ENCODE measurements at places on chromosomes 1 and 21.

DNA sequence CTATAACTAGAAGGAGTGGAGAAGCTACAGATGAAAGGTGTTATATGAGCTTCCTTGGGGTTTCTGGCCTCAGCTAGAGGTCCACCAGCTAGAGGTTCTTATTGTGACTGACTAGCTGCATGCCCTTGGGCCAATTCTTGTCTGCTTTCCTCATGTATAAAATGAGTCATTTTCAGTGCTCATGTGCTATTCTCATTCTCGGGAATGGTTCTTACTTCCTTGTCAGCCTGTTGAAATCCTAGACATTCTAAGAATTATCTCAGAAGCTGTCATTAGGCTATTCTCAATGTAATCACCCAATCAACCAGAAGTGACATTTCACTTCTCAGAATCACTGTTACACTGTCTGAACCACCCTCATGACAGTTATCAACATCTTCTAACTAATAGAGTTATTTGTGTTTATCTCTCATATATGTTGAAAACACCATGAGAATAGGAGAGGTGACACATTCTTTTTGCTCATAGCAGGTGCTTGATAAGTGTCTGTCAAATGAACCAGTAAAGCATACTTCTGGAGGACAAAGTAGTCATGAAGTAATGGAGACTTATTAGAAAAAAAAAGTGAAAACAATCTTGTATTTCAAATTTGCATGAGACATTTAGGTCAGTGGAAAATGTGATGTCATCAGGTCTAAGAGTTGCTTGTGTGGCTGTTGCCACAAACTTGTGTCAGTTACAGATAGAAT lies 122.8 kb upstream of the IVNS1ABP start:
- no peak for DNase-seq

GRCh38 chr21:36917471-36918158 lies 48.9 kb downstream of the HLCS start:
- no peak for DNase-seq

GRCh38 chr21:45465611-45466329 lies 60.8 kb downstream of the COL18A1 start:
- DNase-seq = no peak

DNA sequence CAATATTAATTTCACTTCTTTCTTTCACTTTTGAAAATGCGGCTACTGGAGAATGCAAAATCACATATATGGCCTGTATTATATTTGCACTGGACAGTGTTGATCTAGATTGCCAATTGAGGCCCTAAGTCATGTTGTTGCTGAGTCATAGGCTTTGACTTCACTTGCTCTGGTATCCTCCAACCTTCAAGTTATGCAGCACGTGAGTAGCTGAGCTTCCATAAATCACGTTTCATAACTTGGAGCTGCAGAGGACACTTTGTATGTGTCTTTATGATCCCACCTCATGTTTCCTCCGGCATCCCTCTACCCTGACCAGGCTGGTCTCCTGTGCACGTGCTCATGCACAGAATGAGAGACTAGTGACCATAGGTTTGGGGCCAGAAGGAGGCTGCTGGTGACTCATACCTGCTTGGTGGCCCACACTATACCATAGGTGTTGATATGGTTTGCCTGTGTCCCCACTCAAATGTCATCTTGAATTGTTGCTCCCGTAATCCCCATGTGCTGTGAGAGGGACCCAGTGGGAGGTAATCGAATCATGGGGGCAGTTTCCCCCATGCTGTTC lies 103.0 kb upstream of the TSPAN2 start:
- DNase-seq = no peak

DNA sequence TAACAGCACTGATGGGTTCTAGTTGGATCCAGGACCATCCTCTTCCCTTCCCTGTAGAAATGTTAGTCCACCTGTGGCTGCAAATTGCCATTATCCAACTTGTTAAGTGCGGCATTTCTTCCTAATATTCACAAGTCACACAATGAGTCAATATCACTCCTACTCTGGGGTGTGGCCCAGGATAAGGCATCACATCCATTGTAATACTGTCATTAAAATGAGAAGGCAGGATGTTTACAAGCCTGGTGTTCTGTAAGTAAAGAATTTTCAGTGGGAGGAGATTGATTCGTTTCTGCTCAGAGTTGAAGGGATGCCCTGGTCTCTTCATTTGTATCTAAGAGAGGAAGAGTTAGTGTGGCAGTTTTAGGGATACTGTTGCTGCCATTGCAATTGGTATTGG lies 18.1 kb upstream of the ARHGAP29 start:
- DNase-seq = no peak

GRCh38 chr1:84899969-84900368 lies 7.0 kb upstream of the LPAR3 start:
- no peak for DNase-seq

GRCh38 chr1:236978740-236979139 lies 25.5 kb downstream of the MT1HL1 start:
- DNase-seq = peak; percentile 33

DNA sequence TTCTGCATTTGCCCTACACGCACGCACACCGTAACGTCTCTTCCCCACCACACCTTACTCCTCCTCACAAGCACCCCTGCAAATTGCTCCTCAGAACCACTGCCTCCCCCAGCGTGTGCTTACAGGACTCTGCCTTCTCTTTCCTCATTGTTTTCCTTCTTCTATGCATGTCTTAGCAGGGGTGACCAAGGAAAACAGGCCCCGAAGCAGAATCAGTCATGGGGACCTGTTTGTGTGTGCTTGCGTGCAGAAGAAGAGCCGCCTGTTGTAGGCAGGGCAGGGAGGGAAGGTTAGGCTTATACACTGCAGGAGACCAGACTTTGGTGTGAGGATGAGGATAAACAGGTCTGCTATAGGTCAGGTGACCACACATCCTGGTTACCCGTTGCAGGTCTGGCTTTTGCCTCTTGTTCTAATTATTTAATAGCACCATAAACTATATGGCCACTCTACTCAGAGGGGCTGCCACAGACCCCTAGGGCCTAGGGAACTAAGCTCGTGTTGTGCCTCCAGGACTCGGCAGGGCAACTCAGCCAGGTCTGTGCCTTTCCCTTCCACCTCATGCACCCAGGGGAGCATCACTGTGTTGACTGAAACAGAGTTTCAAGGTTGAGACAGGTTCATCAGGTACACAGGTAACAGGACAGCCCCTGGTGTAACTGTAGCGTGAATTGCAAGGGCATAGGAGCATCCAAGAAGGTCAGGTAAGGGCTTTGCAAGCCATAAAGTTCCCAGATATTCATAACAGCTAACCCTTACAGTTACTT lies 60.8 kb upstream of the EPS8L3 start:
- no peak for DNase-seq

DNA sequence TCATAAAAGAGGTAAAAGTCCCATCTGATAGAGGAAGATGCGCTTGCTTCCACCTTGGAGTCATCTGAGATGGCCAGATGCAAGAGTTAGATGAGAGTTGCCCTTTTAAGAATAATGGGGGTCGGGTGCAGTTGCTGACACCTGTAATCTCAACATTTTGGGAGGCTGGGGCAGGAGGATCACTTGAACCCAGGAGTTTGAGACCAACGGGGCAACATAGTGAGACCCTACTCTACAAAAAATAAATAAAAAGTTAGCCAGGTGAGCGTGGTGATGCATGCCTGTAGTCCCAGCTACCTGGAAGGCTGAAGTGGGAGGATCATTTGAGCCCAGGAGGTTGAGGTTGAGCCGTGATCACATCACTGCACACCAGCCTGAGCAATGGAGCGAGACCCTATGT lies 13.5 kb upstream of the TEDDM1 start:
- DNase-seq = no peak

- DNase-seq = no peak
These were observed 11.8 kb upstream of the TMEM201 start for GRCh38 chr1:9576903-9577302.

DNA sequence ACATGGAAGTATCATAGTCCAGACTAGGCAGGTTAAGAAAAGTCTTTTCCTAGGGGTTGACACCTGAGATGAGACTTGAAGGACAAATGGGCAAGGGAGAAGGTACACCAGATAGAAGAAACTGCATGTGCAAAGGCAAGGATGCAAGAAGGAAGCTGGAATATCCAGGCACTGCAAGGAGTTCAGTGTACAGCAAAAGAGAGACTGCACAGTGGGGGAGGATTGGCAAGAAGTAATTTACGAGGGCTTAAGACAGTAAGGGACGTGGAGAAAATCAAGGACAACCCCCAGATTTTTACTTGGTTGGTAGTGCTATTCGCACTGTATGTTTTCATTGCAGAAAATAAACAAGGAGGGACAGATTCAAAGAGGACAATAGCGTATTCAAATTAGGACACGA lies 58.5 kb downstream of the DNM3 start:
- DNase-seq = no peak

DNA sequence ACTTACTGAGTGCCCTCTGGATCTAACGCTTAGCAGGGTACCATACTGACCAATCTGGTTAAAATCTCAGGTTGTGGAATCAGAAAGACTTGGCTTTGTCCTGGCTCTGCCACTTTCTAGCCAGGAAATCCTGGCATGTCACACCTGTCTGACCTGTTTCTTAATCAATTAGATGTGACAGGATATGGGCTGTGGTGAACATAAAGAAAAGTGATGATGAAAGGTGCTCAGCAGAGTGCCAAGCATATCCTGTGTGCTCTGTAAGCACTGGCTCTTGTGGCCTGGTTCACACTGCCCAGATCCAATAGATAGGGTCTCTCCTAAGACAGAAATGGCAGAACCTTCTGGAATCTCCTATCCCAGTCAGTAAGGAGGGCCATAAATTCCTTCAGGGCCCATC lies 53.9 kb downstream of the PHC2 start:
- DNase-seq = no peak

DNA sequence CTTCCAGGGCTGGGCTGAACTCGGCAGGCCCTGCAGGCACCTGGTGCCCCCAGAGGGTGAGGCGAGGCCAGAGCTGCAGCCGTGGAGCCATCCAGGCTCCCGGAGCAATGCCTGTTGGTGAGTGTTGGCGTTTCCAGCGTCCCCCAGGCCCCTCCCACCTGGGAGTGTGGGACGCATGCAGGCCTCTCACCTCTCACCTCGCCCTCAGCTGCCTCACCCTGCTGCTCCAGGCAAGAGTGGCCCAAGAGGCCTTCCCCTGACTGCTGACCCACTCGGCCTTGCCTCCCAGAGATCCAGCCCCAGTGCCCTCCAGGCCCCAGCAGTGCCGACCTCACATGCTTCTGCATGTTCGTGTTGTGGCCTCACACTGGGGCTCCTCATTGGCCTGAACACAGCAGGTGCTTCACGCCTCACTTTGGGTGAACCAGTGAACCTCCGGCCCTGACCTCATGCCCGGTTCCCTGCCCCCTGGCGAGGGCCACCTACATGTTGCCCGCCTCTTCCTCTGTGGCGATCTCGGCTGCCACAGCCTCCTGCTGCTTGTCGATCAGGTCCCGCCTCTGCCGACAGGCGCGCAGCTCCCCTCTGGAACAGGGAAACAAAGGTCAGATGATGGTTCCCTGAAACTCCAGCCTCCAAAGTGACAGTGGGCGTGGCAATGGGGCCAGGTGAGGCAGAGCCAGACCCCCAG lies 17.0 kb downstream of the CFAP74 start:
- DNase-seq = no peak

- DNase-seq = no peak
These were observed 12.0 kb upstream of the RHOU start for GRCh38 chr1:228723287-228723686.

DNA sequence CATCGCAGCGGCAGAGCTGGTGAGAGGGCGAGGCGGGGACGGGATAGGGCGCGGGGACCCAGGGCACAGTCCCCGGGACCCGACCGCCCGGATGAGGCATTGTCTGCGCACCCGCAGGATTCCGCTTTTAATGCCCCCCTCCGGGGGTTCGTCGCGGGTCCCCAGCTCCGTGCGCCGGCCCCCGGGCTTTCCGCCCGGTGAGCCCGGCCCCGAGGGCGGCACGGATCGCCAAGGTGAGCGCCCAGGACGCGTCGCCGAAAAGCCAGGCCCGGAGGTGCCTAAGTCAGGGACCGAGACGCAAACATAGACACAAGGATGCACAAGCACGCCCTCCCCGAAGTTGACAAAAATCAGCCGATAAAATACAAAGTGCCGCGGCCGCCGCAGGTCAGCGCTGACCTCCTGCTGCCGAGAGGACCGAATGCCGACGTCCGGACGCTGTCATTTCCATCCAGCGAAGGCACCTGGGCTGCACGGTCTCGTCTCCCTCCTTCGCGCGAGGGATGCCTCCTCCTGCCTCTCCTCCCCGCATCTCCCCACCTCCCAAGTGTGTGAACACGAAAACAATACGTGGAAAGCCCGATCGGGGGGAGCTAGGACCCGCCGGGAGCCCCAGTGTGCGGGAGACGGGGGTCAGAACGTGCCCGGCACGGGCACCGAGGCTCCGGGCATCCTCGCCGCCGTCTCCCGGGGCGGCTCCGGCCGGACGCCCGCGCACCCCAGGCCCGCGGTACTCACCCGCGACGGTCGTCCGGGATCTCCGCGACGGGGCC lies 101.1 kb upstream of the SOD1 start:
- DNase-seq = peak; percentile 68

DNA sequence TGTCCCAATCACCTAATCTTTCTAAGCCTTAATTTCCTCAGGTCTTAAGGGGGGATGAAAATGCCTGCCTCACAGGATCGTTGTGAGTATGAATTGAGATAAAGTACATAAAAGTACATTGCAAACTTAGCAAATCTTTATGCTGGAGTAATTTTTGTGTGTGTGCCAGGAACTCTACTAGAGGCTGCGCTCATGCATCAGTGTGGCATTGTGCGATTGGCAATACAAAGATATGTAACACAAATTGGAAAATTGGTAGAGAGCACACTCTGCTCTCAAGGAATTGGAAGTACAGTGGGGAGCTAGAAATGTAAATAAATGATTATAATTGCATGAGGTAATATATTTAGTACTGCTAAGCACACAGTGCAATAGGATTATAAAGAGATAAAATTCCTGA lies 398.3 kb downstream of the DUSP10 start:
- no peak for DNase-seq

DNA sequence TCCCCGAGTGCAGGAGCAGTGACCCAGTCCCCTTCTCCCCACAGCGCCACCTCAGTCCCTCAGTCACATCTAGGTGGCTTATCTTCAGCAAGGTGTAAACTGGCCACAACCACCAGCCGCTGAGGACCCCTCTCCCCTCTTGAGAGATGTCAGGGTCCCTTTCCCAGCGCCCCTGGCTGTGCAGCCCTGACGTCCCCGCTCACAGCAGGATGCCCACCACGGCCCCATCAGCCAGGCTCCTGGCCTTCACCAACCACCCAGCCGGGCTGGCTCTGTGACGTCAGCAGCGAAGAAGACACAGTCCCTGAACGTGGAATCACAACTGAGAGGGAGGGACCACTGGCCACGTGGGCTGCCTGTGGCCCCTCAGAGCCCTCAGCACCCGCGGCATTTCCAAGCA lies 249.4 kb downstream of the NPHP4 start:
- no peak for DNase-seq

- no peak for DNase-seq
These were observed 77.3 kb upstream of the BCAR3 start for GRCh38 chr1:93758842-93759515.

DNA sequence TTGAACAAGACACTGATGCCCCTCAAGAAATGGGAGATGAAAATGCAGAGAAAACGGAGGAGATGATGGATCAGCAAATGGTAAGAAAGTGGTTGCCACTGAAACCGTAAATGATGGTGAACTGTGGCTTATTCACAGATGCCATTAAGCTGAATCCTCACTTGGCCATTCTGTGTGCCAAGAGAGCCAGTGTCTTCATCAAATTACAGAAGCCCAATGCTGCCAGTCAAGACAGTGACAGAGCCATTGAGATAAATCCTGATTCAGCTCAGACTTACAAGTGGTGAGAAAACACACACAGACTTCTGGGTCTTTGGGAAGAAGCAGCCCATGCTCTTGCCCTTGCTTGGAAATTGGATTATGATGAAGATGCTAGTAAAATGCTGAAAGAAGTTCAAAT lies 52.5 kb downstream of the NBPF6 start:
- DNase-seq = no peak

Measured in head of caudate nucleus (tissue), 42 donors.